SW 1271 (cell line): ENCODE measurements at places on chromosomes 3 and 15.
A peak's percentile ranks its signal among the peaks of the same experiment; 100 is the strongest.

DNA sequence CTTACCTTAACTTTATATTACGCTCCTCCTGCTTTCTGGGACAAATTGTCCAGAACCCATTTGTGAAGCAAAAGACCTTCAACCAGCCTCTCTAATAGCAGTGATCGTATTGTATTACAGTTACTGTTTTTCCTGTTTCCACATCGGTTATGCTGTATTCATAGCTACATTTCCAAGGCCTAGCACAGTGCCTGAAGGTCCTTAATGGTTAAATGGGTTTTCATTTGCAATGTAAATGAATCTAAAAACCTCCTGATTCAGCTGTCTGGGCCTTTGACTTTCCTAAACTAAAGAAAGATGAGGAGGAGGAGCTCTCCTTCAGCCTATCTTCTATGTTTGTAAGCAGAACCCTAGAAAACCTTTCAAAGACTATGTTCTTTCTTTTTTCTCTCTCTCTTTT, 99.1 kb downstream of the LRRC28 start:
- DNase-seq = no peak

- DNase-seq = peak; percentile 55
Observed at GRCh38 chr3:176430244-176431037, 766.8 kb downstream of the TBL1XR1 start.

DNA sequence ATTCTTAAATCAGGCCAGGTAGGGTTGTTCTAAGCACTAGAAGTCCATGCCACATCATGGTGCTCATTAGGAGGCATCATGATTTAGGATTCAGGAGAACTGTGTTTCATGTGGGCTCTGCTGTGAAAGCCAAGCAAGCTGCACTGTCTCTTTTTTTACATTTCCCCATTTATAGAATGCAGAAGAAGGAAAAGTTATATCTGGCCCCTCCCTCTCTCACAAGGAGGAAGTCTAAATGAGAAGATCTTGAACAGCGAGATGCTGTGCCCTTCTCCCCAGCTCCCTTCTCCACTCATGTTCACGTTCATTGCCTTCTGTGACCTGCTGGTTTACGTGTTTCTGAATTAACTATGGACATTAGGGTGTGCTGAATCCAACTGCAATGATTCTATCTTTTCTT, 178.5 kb upstream of the RASGRP1 start:
- no peak for DNase-seq

GRCh38 chr3:194249323-194250097, 101.6 kb downstream of the CPN2 start:
- no peak for DNase-seq

DNA sequence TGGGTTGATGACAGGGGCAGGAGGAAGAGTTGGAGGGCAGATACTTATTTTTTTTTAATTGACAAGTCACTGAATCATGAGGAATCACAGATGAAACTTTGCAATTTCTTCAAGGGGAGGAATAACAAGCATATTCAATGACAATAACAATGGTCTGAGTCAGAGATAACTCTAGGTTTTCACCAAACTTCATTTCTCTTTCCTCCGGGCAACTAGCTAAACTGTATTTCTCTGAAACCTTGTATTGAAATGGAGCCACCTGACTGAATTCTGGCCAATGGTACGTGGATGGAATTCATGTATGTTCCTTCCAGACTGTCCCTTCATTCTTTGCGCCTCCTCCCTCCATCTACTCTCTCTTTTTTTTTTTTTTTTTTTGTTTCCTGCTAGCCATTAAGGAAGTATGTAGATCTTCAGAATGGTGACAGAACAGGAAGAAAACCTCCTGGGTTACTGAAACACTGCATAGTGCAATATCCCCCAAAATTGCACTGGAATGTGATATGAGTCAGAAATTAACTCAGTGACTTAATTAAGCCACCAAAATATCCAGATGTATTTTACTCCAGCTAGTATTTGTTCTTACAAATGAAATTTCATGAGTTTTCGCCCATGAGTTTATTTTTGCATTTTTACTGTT, 495.4 kb downstream of the OTOL1 start:
- DNase-seq = no peak

- no peak for DNase-seq
Observed at GRCh38 chr3:158727206-158728060, 4.8 kb downstream of the RARRES1 start.

DNA sequence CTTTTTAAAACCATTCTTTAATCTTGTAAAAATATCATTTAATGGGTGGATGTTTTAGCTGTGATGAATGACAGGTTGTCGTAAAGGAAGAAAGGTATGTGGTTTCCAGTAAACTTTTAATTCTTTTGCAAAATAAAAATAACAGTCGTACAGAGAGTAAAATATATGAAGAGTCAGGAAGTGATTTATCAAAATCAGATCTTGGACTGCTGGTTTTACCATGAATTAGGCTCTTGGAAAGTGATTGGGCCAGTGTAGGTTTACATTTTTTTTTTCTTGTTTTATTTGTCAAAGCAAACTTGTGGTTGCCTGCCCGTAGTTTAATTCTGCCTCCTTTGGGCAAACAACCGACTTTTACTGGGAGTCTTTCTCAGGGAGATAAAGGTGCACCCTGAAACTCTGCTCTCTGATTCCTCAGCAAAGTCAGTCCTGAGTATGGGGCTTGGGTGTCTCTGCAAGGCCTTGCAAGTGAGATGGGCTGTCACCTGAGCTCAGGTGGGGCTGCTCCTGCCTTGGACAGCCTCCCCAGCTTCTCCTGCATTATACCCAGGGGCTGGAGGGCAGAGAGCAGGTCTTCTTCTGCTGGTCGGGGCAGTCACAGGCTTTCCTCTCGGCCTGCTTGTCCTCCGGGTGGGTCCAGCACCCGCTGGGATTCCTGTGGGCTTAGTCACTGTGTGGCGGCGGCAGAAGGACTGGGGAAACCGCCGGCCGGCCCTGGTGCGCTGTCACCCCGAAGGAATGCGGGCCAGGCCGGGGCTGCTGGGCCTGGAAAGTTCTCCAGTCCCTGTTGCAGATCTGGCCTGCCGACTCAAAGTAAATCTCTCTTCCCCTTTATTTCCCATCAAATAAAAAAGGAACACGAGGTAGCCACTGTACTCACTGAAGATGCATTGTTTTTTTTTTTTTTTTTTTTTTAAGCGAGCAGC, 79.0 kb downstream of the IGF1R start:
- peak; percentile 80 for DNase-seq

GRCh38 chr15:31230630-31231485, 95.8 kb upstream of the KLF13 start:
- DNase-seq = no peak

- DNase-seq = no peak
Observed at GRCh38 chr3:6326771-6327170, 534.1 kb upstream of the GRM7 start.

DNA sequence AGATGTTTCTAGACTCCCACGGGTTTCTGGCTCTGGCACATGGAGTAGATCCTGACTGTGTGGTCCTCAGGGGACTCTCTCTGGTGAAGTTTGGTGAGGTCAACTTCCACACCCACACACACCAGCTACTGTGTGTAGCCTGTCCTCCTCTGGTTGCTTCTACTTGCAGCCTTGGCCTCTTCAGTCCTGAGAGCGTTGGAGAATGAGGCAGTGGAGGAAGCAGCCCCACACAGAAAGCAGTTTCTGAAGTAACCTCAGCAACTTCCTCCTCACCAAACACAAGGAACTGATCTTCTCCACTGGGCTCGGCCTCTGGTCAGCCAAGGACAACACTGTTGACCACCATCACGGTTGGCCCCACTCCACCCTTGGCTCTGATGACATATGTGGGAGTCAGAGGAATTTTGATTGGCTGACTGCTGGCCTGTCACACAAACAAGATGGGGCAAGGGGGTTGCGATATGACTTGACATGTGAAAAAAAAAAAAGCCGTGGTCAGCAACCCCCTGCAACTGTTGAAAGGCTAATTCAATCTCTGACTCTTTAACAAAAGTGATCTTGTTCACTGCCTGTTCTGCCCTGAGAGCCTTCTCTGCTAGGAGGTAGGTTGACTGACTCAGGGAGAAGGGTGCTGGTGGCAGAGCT, 19.6 kb downstream of the CD86 start:
- DNase-seq = no peak

DNA sequence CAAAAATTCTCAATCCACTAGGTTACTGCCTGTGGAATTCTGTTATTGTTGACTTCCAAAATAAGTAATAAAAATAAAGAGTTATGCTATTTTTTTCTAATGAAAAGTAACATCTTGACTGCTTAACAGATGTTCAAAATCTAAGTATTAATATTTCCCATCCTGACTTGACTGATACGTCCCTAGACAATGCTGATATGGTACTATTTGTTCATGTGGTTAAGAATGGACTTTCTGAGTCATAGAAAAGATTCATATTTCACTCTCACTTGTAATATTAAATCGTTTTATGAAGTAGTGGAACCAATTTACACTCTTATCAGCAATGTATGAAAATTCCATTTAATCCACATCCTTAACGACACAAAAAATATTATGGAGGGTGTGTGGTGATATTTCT, 104.8 kb upstream of the PLSCR5 start:
- no peak for DNase-seq

DNA sequence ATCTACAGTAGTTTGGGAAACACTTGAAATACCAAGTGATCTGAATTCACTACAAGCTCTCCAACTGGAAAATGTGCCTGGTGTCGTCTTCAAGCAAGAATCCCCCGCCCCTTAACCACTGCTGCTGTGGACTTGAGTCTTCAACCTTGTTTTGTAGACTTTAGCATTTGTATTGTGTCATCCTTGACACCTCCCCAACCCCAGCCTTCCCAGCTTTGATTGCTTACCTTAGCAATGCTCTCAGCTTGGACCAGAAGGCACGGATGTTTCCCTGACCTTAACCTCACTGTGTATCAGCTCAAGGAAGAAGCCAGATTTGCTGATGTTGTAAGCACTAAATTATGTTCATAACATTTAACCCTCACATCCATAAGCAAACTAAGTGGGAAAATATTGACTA, 146.4 kb downstream of the IGF1R start:
- DNase-seq = no peak

DNA sequence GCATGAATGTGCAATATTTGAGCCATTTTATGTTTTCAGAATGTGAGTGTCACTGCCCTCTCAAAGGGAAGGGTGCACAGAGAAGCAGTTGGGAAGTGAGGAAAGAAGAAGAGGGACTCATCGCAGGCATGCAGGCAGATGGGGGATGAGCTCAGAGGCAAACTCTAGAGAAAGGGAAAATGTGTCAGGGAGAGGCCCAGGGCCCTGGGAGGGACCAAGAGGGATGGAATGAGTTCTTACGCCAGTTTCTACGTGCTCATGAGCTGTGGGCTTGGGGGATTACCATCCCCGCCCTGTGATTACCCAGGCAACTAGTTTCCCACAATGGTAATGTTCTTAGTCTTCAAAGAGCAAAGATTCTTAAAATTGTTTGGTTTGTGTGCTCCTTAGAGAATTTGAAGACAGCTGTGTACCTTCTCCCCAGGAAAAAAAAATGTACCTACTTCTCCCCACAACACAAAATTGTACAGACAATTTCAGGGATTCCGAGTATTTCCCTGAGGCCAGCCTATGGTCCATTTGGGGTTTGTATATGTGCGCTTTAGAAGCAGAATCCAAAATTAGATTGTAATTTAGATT, 17.8 kb downstream of the GCSAM start:
- no peak for DNase-seq

- DNase-seq = no peak
Observed at GRCh38 chr15:87680208-87680607, 576.3 kb downstream of the NTRK3 start.

DNA sequence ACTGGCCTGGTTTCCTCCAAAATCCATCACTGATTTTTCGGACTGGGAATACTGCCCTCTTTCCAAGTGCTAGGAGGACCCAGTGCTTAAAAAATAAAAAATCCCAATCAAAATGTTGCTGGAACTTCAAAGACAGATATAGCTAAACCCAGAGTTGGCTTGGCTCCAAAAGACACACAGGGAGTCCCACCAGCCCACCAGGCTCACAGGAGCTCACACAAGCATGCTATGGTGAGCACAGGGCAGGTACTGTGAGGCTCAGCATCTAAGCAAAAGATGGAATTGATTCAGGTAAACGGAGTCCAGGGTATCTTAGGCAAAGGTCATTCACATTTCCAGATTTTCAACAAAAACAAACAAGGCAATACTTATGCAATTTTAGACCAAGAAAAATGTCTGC, 3.7 kb downstream of the TRANK1 start:
- DNase-seq = no peak

DNA sequence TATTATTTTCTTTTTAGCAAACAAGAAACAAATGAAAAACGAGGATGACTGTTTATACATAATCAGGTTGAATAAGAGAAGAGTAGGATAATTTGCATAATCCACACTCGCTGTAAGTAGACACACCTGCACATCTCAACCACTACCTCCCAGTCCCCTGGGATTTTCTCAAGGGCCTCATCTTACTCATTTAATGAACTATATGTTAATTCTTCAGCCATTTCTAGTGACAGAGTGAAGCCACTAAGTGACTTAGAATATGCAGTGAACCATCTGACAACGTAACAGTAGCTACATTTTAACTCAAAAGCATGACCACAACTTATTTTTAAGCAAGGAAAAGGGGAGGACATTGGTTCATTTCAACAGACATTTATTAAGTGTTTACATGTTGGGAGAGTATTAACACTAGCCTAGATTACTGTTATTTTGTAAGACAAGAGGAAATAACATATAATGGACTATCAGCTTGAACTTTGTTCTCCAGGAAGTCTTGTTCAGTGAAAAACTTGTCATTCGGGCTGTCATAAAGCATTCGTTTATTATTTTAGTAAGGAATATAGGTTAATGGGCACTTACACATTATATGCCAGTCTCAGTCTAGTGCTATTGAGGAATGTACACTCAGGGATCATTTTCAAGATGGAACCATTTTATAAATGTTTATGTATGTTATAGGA, 173.0 kb upstream of the ROBO2 start:
- no peak for DNase-seq

GRCh38 chr3:184874709-184875644, 63.0 kb downstream of the VPS8 start:
- DNase-seq = peak; percentile 20

DNA sequence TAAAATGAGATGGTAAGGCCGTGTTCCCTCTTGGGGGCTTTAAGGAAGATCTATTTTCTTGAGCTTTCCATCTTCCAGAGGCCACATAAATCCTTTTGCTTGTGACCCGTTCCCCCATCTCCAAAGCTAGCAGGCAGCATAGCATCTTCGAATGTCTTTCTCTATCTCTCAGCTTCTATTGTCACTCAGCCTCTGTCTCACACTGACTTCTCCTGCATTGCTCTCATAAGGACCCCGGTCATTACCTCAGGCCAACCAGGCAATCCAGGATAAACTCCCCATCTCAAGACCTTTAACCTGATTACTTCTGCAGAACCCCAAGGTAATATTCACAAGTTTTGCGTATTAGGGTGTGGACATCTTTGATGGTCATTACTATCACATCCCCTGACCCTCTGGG, 250.3 kb upstream of the SOX2 start:
- no peak for DNase-seq

DNA sequence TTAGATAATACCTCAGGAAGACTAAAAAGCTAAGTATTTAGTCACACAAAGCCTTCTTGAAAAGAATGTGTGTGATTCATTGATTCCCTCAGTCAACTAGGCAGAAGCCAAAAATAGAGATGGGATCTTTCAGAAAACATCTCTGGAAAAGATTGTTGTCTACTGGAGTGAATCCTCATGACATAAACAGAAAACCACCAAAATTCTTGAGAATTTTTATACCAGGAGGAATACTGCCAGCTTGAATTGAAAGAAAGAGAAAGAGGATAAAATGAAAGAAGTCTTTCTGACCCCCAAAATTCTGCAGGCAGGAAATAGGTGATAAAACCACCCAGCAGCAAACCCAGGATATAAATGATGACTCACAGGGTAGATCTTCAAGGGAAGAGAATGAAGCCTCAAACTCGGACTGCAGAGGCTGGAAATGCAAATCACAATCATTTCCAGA, 363.1 kb upstream of the PLSCR5 start:
- DNase-seq = peak; percentile 89

- DNase-seq = no peak
Observed at GRCh38 chr3:18740631-18741583, 315.8 kb upstream of the SATB1 start.
